Activated naive CD8-positive, alpha-beta T cell treated with anti-CD3 and anti-CD28 coated beads, Interleukin-2, amount 50 U/mL, for 24 hours (primary cell): ENCODE measurements at places on chromosomes 7 and 10.

GRCh38 chr7:138491612-138492386 lies 31.7 kb downstream of the TRIM24 start:
- H3K4me3 ChIP-seq: no peak overlapping the region
- H3K27ac ChIP-seq: no peak overlapping the region
- DNase-seq: no peak

GRCh38 chr10:78660446-78661106 lies 408.2 kb upstream of the ZMIZ1 start:
- DNase-seq: no peak
- peaks cover 20% of the 10 kb centered on the region for H3K27me3 ChIP-seq
- no peaks in the 10 kb centered on the region for H3K4me1 ChIP-seq

DNA sequence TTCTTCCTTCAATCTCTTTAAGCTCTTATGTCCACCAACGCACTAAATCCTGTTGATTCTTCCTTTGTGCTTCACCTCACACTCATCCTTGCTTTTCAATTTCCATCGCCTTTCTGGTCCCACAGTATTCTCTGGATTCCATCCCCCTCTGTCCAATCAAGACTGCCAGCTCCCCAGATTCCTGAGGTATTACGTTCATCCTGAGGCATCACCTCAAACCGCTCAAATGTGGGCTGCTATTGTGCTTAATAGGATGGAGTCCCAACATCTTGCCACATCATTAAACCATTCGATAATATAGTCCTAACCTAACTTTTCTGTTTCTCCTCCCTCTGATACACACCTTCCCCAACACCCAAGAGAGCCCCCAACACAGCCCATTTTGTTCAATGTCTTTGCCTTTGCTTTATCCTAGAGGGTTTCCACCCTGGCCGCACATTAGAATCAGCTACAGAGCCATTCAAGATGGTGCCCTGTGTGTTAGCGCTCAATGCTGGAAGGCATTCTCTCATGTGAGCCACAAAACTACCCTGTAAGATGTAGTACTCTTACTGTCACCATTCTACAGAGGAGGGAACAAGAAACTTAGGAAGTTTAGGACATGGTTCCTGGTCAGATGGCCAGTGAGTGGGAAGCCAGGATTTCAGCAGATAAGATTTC lies 79.5 kb upstream of the LEP start:
- no peak for DNase-seq
- H3K4me3 ChIP-seq: no peak overlapping the region
- no peaks in the 10 kb centered on the region for H3K36me3 ChIP-seq
- H3K27ac ChIP-seq: no peak overlapping the region

DNA sequence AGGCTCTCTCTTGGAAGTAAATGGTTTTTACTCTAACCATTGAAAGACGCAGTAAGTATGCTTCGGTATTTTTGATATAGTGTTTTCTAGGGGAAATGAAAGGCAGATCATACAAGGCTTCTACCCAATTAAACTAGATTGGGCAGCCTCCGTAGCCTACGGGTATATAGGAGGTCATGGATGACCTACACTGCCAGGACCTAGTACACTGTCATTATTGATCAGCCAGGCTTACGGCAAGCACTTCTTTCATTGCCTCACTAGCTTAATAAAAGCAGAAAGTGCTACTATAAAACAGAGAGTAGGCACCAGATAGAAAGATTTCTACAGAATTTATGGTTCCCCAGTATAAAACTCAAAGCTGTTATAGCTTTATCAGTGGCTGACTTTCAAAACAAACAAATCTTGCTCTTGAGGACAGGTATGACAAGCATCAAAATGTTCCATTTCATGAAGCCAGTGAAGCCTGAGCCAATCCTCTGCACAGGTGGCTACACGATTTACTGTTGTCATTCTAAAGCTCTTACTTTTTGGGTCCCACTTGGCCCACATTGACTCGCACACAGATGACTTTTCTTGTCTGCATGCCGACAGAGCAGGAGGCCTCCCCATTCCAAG lies 358.1 kb downstream of the THSD7A start:
- no peak for DNase-seq
- H3K27me3 ChIP-seq: no peaks in the 10 kb centered on the region
- no peaks in the 10 kb centered on the region for H3K4me1 ChIP-seq
- no peak overlapping the region for H3K4me3 ChIP-seq
- H3K36me3 ChIP-seq: no peaks in the 10 kb centered on the region

- no peak overlapping the region for H3K27ac ChIP-seq
- peaks cover 2% of the 10 kb centered on the region for H3K27me3 ChIP-seq
- no peak overlapping the region for H3K4me3 ChIP-seq
- H3K36me3 ChIP-seq: no peaks in the 10 kb centered on the region
These were observed 292.0 kb upstream of the FZD8 start for GRCh38 chr10:35933940-35934641.

DNA sequence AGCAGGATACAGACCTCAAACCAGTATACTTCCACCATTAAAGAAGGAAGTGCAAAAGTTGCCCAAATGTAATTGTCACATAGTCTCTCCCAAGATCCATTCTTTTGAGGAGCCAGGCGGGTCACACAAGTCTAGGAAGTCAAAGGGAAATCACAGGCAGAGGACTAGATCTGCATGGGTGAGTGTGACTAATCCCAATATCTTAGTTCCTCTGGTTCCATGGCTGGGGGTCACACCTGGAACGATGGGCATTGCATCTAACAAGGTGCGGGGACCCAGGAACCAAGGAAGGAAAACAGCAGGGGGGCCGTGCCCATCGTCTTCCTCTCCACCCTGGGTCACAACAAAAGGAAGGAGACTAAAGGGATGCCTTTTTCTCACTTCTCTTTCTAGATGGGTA lies 1138.8 kb downstream of the XPNPEP1 start:
- no peaks in the 10 kb centered on the region for H3K36me3 ChIP-seq
- H3K27ac ChIP-seq: no peak overlapping the region
- no peak for DNase-seq
- H3K27me3 ChIP-seq: no peaks in the 10 kb centered on the region
- H3K4me1 ChIP-seq: no peaks in the 10 kb centered on the region

- peaks cover 23% of the 10 kb centered on the region for H3K36me3 ChIP-seq
- no peak for DNase-seq
- H3K4me1 ChIP-seq: peaks cover 3% of the 10 kb centered on the region
- H3K27ac ChIP-seq: no peak overlapping the region
- H3K4me3 ChIP-seq: no peak overlapping the region
These were observed 214.0 kb upstream of the LRGUK start for GRCh38 chr7:133912916-133913697.

DNA sequence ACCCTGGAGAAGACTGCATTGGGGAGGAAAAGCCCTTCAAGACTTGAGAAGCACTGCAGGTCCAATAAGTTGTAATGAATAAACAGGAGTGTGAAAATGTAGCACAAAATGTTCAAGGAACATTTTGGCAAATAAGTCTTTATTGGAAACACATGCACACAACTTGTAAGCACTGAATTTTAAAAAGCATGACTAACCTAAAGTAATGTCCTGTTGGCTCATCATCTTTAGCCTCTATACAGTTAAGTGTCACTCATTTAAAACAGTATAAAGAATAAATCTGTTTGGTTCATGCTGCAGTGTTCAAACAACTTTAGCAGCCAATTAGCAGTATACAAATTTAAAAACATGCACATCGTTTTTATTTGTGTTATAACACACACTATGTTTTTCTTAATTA lies 108.6 kb downstream of the CDK6 start:
- no peak overlapping the region for H3K4me3 ChIP-seq
- H3K36me3 ChIP-seq: peaks cover 70% of the 10 kb centered on the region
- peak overlapping the region; percentile 28 for H3K27ac ChIP-seq
- DNase-seq: no peak

GRCh38 chr10:1412531-1413189 lies 324.7 kb downstream of the ADARB2 start:
- H3K27ac ChIP-seq: no peak overlapping the region
- H3K4me1 ChIP-seq: peaks cover 2% of the 10 kb centered on the region
- H3K36me3 ChIP-seq: no peaks in the 10 kb centered on the region

GRCh38 chr10:127310430-127310829 lies 114.0 kb upstream of the INSYN2A start:
- no peak for DNase-seq
- no peak overlapping the region for H3K27ac ChIP-seq
- no peaks in the 10 kb centered on the region for H3K27me3 ChIP-seq
- H3K4me1 ChIP-seq: no peaks in the 10 kb centered on the region

DNA sequence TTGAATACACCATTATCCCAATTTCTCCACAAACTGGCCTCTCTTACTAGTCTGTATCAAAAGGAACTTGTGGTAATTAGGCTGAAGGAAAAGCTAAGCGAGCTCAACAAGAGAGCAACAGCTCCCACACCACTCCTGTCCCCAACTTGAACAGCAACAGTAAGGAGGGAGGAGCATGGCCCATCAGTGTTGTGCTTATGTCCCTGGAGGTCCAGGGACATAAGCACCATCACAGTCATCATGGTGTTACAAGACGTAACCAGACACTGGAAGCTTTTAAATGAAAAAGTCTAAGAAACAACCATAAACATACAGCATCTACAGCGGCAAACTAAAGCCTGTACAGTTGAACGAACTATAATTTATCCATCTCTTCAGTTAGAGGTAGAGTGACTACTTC lies 989 bp downstream of the ERLIN1 start:
- DNase-seq: no peak
- peaks cover 63% of the 10 kb centered on the region for H3K4me1 ChIP-seq
- H3K27ac ChIP-seq: peak overlapping the region; percentile 95
- H3K36me3 ChIP-seq: peaks cover 51% of the 10 kb centered on the region

- DNase-seq: no peak
- no peak overlapping the region for H3K27ac ChIP-seq
- no peaks in the 10 kb centered on the region for H3K4me1 ChIP-seq
- H3K4me3 ChIP-seq: no peak overlapping the region
- no peaks in the 10 kb centered on the region for H3K36me3 ChIP-seq
These were observed 36.3 kb downstream of the STRA8 start for GRCh38 chr7:135269921-135270320.

- DNase-seq: no peak
- peaks cover 2% of the 10 kb centered on the region for H3K4me1 ChIP-seq
- no peak overlapping the region for H3K27ac ChIP-seq
- no peaks in the 10 kb centered on the region for H3K36me3 ChIP-seq
- H3K4me3 ChIP-seq: no peak overlapping the region
These were observed 338.3 kb downstream of the KCNMA1 start for GRCh38 chr10:77299320-77299719.

DNA sequence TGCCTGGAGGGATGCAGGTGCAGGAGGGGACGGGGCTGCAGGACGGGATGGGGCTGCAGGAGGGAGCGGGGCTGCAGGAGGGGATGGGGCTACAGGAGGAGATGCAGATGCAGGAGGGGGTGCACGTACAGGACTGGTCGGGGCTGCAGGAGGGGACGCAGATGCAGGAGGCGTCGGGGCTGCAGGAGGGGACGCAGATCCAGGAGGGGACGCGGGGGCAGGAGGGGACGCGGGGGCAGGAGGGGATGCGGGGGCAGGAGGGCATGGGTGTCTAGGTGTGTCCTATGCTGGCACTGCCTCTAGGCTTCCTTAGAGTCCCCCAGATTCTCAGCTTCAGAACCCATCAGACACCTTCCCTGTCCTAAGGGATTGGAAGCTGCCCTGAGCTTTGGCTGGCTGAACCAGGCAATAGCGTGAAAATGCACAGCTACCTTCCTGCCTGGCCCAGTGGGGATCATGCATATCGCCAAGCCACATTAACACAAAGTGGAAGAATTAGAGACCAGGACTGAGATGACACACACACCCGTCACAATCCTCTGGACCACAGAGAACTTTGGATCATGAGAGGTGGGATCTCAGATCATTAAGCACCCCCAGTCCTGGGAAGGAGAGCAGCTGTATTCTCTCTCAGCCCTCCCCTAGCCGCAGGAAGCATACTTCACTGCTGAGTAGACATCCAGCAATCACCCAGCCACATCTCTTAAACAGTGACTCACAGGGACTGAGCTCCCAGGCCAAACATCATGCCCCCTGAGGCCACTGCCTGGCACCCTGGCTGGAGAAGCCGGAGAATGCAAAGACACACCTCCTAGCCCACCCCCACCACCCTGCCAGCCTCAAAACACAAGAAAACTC lies 67.3 kb downstream of the VWA2 start:
- H3K4me3 ChIP-seq: no peak overlapping the region
- H3K4me1 ChIP-seq: peaks cover 15% of the 10 kb centered on the region
- peaks cover 2% of the 10 kb centered on the region for H3K27me3 ChIP-seq
- no peak overlapping the region for H3K27ac ChIP-seq
- H3K36me3 ChIP-seq: no peaks in the 10 kb centered on the region

- peaks cover 21% of the 10 kb centered on the region for H3K36me3 ChIP-seq
- no peak for DNase-seq
- H3K4me1 ChIP-seq: peaks cover 4% of the 10 kb centered on the region
- H3K27ac ChIP-seq: no peak overlapping the region
- H3K27me3 ChIP-seq: no peaks in the 10 kb centered on the region
These were observed 8.4 kb downstream of the LRRC4 start for GRCh38 chr7:128022631-128023532.

GRCh38 chr7:28037220-28038010 lies 143.2 kb downstream of the JAZF1 start:
- H3K4me1 ChIP-seq: peaks cover 48% of the 10 kb centered on the region
- DNase-seq: no peak
- H3K4me3 ChIP-seq: peak overlapping the region; percentile 2
- H3K36me3 ChIP-seq: peaks cover 3% of the 10 kb centered on the region

- peaks cover 4% of the 10 kb centered on the region for H3K27me3 ChIP-seq
- no peak overlapping the region for H3K4me3 ChIP-seq
- peaks cover 50% of the 10 kb centered on the region for H3K4me1 ChIP-seq
- DNase-seq: no peak
These were observed 78.0 kb downstream of the MALSU1 start for GRCh38 chr7:23377134-23377533.

GRCh38 chr10:22583683-22584082 lies 130.7 kb downstream of the PIP4K2A start:
- H3K27ac ChIP-seq: no peak overlapping the region
- H3K4me1 ChIP-seq: peaks cover 28% of the 10 kb centered on the region
- no peaks in the 10 kb centered on the region for H3K27me3 ChIP-seq
- no peak overlapping the region for H3K4me3 ChIP-seq
- DNase-seq: no peak

DNA sequence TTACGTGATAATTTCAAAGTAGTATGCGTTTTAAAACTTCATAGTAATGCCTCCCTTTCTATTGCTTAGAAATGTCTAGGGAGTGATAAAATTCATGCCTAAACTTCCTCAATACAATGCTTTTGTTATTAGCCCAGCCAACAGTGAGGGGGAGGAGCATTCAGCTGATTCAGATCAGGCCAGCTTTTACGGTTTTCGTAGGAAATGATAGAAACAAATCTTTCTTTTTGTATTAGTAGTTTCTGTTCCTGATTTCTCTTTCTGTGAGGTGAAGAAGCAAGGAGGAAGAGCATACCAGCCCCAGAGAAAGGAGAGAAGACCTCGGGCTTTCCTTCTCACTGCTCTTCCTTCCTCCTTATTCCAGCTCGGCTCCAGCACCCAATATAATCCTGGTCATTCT lies 35.2 kb upstream of the ITPRID1 start:
- no peaks in the 10 kb centered on the region for H3K36me3 ChIP-seq
- H3K4me3 ChIP-seq: no peak overlapping the region
- no peaks in the 10 kb centered on the region for H3K27me3 ChIP-seq
- no peak for DNase-seq

DNA sequence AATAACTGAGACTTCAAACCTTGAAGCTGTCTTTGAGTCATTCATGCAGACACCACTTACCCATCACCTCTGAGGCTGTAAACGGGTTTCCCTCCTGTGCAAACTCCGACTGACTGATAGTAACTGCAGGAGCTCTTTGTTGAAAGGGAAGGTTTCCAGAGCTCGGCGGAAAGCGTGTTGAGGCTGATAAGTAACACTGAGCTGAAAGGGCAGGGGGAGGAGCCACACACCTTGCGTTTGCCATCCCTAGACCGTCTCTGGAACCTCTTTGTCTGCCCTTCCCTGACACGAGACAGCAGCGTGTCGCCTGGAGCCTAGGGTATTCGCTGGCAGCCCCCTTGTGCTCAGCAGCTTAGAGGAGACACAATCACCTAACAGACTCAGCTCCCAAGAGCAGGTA lies 134.0 kb downstream of the PAXIP1 start:
- peaks cover 30% of the 10 kb centered on the region for H3K27me3 ChIP-seq
- no peak overlapping the region for H3K27ac ChIP-seq
- H3K4me3 ChIP-seq: no peak overlapping the region
